ENCODE measurements at places on chromosomes 2 and 18. TPM values are rescaled to one million over a fixed set of nuclear protein-coding genes. Genes with fewer than 3 reads are reported as not detected.

LHCGR gene
- 0.24 TPM for polyA plus RNA-seq

CRYBA2 gene
- polyA plus RNA-seq, result not detected

FBXO36 gene
- 7.1 TPM for polyA plus RNA-seq

C18orf32 gene
- polyA plus RNA-seq, result 35.6 TPM

HSBP1L1 gene
- polyA plus RNA-seq, result 19.3 TPM

IRS1 gene
- 11.3 TPM for polyA plus RNA-seq
